ENCODE measurements at places on chromosomes 2 and 18.
A peak's percentile ranks its signal among the peaks of the same experiment; 100 is the strongest.

- peak; percentile 98 for DNase-seq
Measured at GRCh38 chr18:23225503-23225902, 90.2 kb downstream of the CABLES1 start.

DNA sequence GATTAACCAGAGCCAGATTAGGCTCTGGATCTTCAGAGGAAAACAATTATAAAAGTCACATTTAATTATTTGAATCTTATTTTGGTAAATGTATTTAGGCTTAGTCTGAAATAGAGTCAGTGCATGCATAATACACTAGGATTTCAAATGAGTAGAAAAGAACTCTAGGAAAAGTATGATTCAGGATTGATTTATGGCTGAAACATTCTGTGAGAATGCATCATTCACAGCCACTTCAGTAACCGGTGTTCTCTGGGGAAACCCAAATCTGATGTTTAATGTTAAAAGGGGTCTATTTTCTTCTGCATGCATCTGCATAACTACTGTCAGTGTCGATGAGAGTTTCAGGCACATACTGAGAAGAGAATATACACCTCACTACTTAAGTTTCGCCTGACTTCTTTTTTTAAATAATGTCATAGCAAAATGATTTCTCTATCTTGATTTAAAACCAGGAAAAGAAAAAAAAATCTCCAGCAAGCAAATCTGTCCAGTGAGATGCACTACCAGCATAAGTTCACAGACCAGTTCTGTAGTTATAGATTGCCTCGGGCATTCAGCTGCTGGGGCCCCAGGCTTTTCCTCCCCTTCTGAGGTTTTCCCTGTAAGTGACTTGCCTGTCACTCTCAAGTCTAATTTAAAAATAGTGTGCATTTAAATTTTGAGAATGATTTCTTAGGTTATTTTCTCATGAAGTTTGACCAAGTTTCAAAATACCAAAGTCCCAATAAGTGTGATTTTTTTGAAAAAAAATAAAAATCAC, 501.5 kb downstream of the NR4A2 start:
- no peak for DNase-seq

GRCh38 chr2:16196687-16197503, 256.5 kb downstream of the MYCN start:
- DNase-seq, result no peak

DNA sequence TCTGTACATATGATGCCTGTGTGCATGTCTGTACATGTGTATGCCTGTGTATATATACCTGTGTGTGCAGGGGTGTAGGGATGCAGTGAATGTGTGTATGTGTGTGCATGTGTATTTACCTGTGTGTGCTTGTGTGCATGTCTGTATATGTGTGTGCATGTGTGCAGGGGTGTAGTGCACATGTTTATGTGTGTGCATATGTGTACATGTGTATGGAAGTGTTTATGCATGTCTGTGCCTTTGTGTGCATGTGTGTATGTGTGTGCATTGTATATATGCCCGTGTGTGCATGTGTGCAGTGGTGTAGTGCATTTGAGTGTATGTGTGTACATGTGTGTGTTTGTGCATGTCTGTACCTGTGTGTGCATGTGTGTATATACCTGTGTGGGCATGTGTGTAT, 51.0 kb upstream of the TMEM18 start:
- no peak for DNase-seq

GRCh38 chr18:69000366-69000765, 202.5 kb downstream of the CCDC102B start:
- DNase-seq, result peak; percentile 20

- peak; percentile 4 for DNase-seq
Measured at GRCh38 chr2:29561181-29561580, 360.2 kb downstream of the ALK start.

DNA sequence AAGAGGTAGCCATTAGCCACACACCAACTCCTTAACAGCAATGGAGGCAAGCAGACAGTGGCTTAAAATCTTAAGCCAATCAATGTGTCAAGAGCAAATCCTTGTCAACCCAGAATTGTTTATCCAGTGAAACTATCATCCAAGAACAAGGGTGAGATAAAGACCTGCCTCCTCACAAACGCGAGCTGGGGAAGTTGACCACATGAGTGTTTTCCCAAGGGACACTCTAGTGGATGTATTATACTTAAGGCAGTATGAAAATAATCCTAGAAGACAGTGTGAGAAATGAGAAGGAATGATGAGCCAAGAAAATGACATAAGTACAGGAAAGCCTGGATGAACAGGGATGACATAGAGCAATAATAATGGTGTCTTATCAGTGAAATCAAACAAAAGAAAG, 209.6 kb downstream of the TWIST2 start:
- DNase-seq, result peak; percentile 43

DNA sequence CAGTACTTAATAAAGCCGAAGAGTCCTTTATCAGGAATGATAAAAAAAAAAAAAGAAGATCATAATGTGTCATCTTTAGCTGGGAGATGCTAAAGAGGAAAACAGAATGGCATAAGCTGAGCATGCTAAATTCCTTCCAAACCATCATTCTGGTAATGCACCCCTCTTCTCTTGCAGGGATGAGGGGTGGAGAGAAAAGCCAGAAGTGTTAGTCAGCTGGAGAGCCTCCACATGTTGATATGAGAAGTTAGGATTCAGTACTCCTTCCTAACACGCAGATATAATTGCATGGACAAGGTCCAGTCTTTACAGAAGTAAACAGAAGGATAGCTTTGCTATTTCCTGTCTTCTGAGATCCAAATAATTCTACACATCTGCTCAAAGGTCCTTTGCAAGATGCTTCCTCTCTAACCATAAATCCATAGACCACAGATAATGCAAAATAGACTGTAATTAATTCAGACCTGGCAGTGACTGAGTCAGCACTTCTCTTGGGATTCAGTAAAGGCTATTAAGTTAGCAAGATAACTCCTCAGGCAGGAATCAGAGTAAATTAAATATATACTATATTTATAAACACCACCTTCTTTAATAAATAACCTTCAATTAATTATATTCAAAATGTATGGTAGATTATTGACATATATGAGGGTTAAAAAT, 930.0 kb upstream of the KLHL29 start:
- DNase-seq, result no peak

DNA sequence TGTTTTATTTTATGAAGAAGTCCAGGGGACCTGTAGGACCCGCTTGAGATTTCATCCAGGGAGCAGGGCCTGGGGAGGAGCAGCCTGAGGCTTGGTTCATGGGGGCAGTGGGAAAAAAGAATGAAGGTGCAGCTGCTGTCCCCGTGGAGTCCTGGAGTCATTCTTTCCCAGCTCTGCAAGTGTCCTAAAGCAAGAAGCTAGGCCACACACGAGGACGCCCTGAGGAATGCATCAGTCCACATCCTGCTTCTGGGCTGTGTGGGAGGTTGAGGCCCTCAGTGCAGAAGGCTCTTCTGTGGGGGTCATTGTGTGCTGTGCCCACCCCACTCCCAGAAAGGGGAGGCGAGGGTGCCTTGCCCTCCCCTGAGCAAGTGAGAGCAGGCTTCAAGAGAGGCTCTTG, 179.9 kb upstream of the HS6ST1 start:
- no peak for DNase-seq

DNA sequence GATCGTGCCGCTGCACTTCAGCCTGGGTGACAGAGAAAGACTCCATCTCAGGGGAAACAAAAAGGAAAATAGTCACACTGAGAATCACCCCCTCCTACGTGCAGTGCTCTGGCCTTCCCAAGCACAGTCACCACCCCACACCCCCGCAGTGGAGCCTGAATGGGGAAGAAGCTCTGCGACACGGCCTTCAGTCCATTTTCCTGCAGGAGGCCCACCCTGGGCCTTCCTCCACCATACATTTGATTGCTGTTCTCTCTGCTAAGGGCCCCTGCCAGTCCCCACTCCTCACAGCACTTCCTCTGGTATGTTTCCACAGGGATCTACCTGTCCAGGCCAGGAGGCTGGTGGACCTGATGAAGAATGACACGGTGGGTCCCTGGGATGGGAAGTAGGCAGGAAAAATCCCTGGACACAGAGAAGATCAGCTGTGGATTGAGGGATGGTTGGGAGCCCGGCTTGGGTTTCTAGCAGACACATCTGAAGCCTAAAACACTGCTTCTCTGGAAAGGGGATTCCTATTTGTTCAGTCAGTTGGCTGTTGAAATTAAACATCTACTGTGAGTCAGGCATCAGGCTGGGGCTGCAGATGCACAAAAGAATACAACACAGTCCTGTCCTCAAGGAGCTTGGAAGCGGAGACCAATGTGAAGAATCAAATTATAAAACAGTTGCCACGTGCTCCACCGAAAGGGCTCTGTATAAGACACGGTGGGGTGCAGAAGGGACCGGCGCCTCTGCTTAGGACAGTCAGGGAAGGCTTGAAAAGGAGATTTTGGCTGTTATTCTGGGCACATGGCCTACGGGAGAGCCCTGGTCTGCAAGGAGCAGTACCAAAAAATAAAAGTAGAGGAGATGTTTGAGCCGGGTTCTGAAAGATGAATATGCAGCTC, 82.2 kb downstream of the PLB1 start:
- peak; percentile 11 for DNase-seq

GRCh38 chr2:216516730-216517350, 18.2 kb downstream of the RPL37A start:
- peak; percentile 58 for DNase-seq

GRCh38 chr2:104938231-104938941, 84.5 kb downstream of the POU3F3 start:
- no peak for DNase-seq

- no peak for DNase-seq
Measured at GRCh38 chr2:219133976-219134375, 26.6 kb downstream of the NHEJ1 start.

GRCh38 chr2:201987426-201987825, 46.2 kb upstream of the FZD7 start:
- no peak for DNase-seq

GRCh38 chr2:145653553-145653952, 1133.6 kb upstream of the ZEB2 start:
- DNase-seq, result peak; percentile 31

GRCh38 chr2:198326431-198326830, 522.0 kb downstream of the PLCL1 start:
- DNase-seq, result no peak

- peak; percentile 82 for DNase-seq
Measured at GRCh38 chr2:15359716-15360531, 201.2 kb downstream of the NBAS start.

DNA sequence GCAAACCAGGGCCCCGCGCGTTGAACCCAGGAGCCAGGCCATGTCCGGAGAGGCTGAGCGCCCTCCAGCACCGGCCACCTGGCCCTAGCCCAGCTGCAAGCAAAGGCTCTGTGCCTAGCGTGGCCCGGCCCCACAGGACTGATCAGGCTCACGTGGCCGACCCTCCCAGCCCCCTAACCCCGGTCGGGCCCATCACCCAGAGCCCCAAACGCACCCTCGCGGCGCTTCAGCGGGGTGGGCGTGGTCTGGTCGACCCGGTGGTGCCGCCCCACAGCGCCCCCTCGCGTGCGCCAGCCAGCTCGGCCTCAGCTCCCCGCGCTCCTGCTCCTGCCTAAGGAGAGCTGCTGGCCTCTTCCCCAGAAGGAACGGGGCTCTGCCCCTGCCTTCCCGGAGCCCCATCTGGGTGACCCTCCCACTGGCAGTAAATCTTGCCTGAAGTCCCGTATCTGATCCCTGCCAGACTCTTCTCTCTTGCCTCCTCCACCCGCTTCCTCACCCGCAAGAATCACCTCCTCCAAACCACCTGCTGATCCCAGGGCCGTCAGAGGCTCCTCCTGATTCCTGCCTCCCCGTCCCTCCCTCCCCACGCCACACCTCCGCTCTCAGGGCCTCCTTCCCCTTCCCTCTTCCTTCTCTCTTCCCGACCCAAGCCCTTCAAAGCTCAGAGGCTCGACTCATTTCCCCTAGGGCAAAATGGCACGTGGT, 12.3 kb upstream of the TEX51 start:
- DNase-seq, result peak; percentile 54

DNA sequence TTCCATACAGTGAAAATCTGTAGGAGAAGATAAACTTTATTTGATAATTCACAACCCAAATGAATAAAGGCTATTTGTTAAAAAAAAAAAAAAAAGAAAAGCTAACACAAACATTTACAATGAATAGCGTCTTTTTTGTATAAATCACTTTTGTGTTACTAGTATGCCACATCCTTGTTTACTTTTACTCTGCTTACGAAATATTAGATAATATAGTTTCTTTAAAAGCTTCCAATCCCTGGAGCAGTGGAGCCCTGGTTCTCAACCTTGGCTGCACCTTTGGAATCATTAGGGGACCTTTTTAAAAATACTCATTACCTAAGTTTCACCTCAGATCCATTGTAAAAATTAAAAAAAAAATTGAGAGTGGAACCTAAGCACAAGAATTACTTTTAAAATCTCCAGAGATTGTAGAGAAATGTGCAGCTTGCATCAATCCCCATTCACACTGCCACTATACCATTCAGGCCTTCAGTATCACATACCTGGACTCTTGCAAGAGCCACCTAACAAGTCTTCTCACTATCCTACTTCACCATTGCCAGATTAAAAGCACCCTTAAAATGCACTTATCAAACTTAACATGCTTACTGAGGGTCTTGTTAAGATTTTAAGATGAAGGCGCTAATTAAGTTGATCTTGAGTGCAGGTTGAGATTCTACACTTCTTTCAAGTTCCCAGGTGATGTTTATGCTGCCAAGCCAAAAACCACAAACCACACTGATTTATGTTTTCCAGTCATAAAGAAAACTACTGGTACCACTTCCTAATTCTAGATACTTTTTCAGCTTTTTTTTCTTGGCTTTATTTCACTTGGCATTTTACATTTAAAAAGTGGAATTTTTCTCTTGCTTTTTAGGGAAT, 59.7 kb upstream of the ZC3H15 start:
- DNase-seq, result no peak

DNA sequence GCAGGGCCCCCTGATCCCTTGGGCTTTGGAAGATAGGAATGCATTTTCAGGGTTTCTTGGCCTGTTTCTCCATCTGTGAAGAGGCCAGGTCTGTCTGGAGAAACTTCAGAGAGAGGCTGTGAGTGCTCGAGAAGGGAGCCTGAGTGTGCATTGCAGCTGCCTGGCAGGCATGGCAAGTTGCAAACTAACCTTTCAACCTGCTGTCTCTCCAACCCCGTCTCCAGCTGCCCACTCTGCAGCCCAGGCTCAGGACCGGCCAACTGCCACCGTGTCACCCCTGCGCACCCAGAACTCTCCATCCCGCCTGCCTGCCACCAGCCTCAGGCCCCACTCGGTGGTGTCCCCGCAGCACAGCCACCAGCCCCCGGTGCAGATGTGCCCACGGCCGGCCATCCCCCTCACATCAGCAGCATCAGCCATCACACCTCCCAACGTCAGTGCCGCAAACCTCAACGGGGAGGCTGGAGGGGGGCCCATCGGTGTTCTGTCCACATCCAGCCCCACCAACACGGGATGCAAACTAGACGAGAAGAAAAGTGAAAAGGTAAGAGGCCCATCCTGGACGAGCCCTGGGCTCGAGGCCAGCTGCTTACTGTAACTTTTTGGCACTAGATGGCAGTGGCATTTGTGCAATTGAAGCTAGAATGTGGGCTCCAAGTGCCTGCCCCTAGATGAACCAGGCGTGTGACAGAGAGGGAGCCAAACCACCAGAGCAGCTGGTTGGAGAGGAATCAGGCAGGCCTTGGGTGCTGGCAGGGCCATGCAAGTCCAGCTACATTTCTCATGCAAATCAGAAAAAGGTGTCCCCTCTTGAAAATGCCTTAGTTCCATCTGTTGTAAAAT, 164.6 kb downstream of the SEPTIN10 start:
- peak; percentile 6 for DNase-seq

Measured in fibroblast of mammary gland (primary cell).